Stimulated activated CD8-positive, alpha-beta memory T cell treated with anti-CD3 and anti-CD28 coated beads, Interleukin-15, amount 100 ng/mL, for 4 hours (primary cell): ENCODE measurements at places on chromosomes 1 and 21.

GRCh38 chr1:163544441-163544840 lies 222.7 kb downstream of the NUF2 start:
- no peak for DNase-seq

DNA sequence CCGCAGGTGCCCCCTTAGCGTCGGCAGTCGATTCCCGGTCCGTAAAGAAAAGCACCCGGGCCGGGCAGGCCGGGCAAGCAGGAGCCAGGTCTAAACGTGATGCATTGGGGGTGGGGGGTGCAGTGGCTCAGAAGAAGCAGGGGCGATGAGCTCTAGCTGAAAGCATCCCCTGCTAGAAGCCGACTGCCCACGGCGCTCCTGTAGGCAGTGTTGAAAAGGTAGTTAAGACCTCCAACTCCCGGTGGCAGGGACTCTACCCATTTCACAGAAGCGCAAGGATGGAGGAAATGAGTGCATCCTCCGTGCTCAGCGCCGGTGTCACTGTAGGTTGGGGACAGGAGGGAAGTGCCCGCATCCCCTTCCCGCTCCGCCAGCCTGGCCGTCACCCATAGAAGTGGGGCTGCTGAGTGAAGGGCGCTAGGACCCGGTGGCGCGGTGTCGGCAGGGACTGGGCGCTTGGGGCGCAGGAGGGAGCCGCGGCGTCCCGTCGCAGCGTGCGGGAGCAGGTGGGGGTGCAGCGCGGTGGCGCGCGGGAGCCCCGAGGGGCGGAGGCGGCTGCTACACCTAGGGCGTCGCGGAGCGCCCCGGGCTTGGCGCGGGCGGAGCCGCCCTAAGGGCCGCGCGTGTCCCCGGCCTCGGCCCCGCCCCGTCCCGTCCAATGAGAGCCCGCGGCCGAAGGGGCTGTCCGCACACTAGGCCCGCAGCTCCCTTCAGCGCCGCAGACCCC lies at the start of gene WNT2B:
Gene WNT2B (plus strand): TSS at position 688 of the 727 bp plus-strand sequence. CDS start 298 bp downstream, outside the sequence.
- no peak for DNase-seq

DNA sequence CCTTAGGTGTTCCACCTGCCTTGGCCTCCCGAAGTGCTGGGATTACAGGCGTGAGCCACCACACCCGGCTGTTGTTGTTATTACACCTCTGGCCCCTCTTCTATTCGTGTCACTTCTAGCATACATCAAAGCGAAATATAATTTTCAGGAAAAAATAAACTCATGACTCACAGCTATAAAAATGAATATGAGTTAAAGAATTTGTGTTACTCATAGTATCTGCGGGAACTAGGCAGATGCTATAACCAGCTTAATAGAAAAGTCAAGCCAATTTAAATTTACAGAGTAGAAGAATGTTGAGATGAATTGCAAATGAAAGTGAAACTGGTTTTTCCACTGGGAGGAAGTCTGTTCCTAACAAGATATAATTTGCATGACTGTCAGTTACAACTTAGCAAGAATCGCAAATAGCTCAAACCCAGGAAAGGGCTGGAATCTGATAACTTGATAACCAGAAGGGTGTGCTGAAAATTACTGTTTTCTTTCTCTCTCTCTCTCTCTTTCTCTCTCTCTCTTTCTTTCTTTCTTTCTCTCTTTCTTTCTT lies 11.2 kb downstream of the OR2W3 start:
- no peak for DNase-seq

DNA sequence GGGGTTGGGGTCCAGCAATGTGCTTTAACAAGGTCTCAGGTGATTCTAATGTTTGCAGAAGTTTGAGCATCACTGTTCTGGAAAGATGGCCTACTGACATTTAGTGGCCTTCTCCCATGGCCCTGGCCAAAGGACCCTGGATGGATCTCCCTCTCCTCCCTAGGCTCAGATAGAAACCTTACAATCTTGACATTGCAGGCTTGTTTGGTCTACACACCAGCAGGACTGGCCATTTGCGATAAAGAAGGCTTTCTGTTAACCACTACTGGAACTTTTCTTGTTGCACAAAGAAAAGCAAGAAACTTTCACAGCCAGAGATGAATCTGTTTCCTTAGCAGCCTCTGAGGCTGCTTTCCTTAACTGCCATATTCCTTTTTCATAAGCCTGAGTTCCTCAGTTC lies 6.2 kb downstream of the DNALI1 start:
- DNase-seq: no peak

DNA sequence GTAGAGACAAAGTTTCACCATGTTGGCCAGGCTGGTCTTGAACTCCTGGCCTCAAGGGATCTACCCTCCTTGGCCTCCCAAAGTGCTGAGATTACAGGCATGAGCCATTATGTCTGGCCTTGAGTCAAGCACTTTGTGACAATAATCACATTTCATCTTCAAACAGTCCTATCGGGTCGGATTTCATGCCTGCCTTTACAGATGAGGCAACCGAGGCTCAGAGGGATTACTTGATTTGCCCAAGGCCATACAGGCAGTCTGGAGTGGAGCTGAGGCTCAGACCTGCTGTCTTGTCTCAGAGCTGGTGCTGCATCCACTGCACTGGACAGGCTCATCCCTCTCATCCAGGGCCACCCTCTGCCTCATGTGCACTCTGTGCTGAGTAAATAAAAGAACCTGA lies 26.6 kb downstream of the FAM151A start:
- no peak for DNase-seq

- DNase-seq: no peak
These were observed 10.2 kb downstream of the DDI2 start for GRCh38 chr1:15627343-15627988.

GRCh38 chr21:26388731-26389231 lies 184.3 kb downstream of the CYYR1 start:
- no peak for DNase-seq

DNA sequence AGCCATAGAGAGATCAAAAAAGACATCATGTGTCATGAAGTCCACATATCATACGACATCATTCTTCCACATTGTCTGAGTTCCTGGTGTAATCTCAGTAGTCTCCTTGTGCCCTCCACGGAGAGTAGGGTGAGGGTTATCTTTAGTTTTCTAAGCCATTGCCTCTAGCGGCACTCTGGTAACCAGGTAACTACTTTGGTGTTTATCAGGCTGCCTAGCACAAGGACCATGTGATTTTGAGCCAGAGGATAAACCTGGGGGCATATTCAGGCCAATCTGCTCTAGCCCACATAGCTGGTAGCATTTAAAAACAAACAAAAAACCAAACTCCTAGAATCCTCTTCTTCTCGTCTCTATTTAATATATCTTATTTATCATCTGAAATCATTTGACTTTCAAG lies 147.4 kb downstream of the GDAP2 start:
- DNase-seq: no peak

DNA sequence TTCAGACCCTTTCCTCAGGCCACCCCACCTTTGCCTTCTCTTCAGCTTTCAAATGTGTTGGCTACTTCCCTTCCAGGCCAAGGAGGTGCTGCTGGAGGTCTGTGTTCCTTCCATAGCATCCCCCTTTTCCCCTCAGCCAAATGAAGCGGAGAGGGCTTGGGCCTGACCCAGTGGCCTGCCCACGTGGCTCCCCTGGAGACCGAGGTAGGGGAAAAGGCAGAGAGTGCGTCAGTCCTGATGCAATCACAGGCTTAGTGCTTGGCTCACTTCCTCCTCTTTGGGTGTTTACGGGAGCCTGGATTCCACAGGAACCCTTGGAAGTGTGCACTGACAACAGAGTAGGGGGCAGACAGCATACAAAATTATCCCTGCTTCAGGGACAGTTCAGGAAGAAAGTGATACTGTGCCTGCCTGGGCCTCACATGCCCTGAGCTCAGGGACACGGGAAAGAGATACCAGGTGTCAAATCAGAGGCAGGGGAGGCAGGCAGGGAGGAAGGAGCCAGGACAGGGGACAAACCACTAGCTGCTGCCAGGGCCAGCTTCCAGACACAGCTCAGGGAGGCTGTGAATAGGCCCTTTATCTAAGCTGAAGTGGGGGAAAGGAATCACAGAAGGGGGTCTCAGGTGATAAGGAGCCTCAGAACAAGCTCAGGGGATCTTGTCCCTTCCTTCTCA lies 16.6 kb upstream of the PTP4A2 start:
- DNase-seq: no peak

- no peak for DNase-seq
These were observed 15.0 kb downstream of the ZSWIM5 start for GRCh38 chr1:45191418-45191783.

- DNase-seq: no peak
These were observed 24.8 kb upstream of the NTPCR start for GRCh38 chr1:232925421-232926220.

- DNase-seq: no peak
These were observed 8.1 kb upstream of the ACOT7 start for GRCh38 chr1:6401673-6402072.

DNA sequence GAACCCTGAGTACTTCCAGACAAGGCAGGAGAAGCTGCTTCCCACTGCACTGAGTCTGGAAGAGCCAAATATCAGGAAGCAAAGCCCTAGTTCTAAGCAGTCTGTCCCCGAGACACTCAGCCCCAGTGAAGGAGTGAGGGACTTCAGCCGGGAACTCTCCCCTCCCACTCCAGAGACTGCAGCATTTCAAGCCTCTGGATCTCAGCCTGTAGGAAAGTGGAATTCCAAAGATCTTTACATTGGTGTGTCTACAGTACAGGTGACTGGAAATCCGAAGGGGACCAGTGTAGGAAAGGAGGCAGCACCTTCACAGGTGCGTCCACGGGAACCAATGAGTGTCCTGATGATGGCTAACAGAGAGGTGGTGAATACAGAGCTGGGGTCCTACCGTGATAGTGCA lies 33.1 kb upstream of the VAMP3 start:
- no peak for DNase-seq

DNA sequence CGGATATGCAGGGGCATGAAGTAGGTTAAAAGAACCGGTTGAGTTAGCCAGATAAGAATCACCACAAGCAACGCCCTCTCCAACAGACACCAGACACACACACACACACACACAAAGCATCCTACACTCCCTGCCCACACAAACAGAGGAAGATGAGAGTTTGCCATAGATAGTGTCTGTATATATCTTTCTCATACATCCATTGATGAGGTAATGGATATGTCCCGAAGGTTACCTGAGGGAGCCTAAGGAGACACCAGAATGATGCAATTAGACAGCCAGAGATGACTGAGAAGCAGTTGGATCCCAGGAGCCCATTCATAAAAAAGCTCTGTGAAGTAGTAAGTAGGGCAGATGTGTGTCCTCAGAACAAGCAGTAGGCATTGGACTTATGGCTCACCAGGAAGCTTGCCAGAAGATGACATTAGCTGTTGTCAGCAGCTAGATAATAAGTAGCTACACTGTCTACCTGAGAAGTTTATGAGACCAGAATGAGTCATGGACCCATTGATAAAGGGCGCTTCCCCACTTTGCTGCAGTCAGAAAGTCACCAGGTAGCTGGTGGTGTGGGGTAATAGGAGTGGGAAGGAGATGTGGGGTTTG lies 247.0 kb downstream of the KCNT2 start:
- no peak for DNase-seq

GRCh38 chr1:116002781-116003420 lies 26.6 kb downstream of the SLC22A15 start:
- no peak for DNase-seq

GRCh38 chr1:202235856-202236837 lies 42.5 kb downstream of the LGR6 start:
- DNase-seq: no peak

DNA sequence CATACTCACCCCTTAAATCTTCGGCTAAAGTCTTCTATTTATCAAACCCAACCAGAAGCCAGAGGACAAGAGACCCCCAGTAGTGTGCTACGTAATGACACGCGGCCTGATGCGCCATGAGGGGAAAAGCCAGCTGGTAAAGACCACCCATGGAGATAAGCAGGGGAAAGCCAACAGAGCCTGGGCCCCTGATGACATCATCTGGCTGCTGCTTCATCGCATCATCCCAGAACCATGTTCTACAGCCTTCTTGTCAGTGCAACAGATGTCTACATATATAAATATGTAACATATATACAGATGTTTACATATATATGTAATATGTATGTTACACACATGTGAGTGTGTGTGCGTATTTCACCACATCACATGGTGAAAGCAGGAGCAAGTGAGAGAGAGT lies 81.7 kb upstream of the VANGL1 start:
- no peak for DNase-seq

DNA sequence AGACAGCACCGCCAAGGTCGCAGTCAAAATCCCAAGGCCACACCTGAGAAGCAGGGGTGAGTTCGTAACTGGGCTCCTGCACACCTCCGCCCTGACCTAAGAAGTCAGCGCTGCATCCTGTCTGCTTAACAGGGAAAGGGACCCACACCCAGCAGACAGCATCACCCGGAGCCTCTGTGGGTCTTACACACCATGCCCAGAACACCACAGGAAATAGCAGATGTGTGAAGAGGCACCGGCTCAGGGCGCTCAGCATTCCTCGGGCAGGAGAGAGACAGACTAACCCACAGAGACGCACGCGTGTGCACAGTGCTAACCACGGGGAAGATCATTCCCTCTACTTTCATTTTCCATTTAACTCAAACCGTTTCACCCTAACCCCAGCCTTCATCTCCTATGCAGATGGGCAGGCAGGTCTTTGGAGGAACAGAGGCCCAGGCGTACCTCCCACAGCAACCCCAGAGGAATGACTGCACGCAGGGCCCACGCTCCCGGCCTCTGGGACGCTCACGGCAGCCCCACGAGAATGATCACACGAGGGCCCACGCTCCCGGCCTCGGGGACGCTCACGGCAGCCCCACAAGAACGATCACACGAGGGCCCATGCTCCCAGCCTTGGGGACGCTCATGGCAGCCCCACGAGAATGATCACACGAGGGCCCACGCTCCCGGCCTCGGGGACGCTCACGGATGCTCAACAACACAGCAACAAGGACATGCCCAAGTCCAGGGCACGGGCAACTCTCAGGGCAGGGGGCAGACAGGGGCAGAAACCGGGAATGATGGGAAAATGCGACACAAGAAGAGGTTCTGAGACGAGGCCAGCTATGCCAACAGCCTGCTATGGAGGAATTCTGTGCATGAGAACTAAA lies 20.9 kb downstream of the POFUT2 start:
- DNase-seq: no peak

GRCh38 chr1:208206092-208206698 lies 38.0 kb downstream of the PLXNA2 start:
- no peak for DNase-seq

GRCh38 chr1:187692799-187693198 lies 864.0 kb downstream of the PLA2G4A start:
- DNase-seq: no peak

- no peak for DNase-seq
These were observed 147.4 kb downstream of the ZNF281 start for GRCh38 chr1:200262326-200262965.

- no peak for DNase-seq
These were observed 52.2 kb upstream of the ARTN start for GRCh38 chr1:43881415-43881814.

GRCh38 chr1:53110370-53111072 lies 31.9 kb downstream of the SLC1A7 start:
- DNase-seq: no peak

DNA sequence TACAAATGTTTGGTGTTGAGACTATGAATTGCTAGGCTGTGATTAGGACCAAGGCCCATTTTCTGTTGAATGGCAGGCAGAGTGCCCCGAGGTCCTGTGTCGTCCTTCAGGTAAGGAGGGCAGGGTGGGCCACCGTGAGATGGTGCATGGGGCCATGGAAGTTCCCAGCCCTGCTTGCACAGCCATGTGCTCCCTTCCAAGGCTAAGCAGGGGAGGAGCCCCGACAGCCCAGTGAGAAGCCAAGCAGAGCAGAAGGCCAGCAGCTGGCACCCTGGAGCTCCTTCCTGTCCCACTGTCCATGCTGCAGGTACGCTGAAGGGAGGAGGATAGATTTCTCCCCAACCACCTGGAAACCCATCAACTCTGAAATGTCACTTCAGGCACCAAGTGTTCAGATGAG lies 8.2 kb upstream of the NUAK2 start:
- no peak for DNase-seq

GRCh38 chr1:154193821-154194220 lies 1.9 kb upstream of the TPM3 start:
- DNase-seq: no peak
